ENCODE measurements at places on chromosomes 3 and 15.

DNA sequence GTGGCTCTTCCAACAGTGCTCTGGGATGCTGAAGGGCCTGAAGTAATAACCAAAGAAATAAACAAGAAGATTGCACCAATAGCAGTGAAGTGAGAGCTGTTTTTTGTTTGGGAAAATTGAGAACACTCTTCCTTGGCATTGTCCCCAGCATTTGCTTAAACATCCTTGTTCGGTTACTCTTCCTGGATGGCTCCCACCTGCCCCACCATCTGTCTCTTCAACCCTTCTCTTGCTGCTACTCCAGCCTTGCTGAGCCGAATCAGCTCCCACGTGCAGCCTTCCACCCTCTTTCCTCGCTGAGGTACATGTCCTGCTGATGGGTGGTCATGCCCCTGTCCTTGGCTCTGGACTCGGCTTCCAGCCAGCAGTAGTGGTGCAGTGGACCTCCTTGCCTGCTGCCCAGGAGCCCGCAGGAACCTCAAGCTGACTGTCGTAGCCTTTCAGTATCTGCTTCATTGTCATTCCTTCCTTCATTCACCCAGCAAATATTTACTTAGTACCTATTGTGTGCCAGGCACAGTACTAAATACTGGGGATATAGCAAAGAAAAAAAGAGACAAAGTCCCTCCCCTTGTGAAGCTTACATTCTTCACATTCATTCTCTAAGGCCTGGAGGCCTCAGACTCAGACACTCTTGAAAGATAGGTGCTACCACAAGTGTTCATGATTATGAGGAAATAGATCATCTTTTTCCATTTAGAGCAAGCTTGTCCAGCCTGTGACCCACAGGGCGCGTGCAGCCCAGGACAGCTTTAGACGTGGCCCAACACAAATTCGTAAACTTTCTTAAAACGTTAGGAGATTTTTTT is 17.1 kb upstream of the VILL start:
- DNase-seq, result no peak

DNA sequence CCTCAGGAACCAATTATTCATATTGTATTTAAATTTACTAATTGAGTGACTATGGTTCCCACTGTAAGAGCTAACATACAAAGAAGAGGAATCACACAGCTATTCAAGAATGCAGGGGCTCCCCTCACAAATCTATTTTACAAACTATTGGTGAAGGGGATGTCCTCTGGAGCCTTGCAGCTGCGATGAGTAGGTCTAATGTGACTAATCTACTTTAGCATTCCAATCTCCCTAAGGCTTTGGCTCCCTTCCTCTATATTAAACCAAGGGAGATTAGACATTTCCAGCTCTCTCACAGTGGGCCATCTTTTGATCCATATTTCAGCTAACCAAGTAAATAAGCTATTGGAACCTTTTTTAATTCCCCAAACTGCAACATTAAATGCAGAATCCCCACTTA is 514.2 kb upstream of the BCHE start:
- DNase-seq, result peak; percentile 72

DNA sequence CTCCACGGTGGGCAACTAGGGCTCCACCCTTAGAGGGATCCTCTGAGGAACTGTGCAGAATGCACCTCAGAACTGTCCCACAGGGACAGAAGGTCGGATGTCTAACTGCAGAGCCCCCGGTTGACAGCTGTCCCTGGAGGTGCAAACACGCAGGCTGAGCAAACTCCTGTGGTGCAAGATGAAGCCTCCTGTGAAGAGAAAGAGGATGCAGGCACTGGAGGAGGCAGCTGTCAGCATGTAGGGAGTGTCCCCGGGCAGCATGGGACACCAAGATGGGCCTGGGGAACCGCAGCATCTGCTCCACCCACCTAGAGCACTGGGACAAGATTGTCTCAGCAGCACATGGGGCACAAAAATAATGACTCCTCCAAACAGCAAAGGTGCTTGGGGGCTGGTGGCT is 258.9 kb downstream of the ABHD5 start:
- no peak for DNase-seq

DNA sequence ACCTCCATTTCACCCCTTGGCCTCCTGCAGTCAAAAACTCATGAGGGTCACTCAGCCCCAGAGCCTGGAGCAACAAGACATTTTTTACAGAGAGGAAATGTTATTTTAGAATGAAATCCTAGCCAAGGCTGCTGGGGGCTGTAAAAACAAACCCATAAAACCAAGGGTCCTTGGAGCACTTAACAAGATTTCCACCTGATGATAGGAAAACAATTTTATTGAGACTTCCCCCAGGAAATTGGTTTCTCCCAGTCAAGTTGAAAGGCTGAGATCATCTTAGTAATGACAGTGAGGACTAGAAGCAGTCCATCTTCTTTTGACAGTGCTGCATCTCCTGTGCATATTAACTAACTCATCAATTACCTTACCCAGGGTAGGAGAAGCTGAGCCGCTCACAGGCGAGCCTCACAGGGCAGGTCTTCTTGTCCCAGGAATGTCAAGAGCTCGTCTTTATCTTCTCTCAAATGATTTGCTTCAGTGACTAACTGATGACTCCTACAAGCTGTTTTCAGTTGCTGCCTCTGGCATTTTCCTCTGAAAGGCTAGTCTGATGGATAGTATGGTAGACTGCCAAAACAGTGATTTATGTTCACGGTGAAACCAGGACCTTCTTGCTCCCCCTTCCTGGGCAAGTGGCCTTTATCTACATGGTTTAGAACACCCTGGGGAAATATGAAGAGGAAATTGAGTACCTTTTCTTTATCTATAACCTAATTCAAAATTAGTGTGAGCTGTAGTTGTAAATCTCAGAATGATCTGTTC is 34.6 kb upstream of the AEN start:
- DNase-seq, result peak; percentile 73

DNA sequence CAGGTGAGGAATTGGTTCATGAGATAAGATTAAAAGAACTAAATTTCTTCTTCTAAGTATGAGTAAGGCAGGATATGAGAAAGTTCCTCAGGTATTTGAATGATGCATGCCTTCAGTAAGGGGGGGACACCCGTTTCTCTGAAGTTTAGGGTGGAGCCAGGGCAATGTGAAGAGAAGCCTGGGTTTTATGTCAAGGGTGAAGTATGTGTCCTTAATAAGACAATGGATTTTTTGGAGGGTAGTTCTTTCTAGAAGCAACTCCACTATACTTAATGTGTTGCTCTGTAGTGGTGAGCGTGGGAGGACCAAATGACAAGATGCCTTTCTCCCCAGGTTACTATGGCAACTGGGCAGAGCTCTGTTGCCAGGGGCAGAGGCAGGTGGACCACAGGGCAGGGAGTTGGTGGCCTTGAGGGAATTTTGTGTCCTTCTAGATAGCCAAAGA is 44.0 kb downstream of the PHLDB2 start:
- DNase-seq, result peak; percentile 96
